Kidney (tissue), 22 donors: ENCODE measurements at places on chromosomes 2 and 18. TPM values are rescaled to one million over a fixed set of nuclear protein-coding genes. Genes with fewer than 3 reads are reported as not detected.

DNA sequence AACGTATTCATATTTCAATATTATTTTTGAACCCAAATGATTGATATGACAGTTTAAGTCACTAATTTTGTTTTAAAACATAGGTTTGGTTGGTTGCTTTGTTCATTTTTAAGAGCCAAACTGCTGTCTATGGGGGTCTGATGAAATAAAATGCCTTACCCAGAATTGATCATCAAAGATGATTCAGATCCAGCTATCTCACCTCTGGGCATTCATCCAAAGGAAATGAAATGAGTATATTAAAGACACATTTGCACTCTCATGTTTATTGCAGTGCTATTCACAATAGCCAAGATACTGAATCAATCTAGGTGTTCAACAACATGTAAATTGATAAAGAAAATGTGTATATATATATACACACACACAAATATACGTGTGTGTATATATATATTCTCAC is 326.9 kb upstream of the GULP1 start:
- DNase-seq = no peak

- no peak for DNase-seq
Observed at GRCh38 chr18:75757951-75758350, 330.4 kb upstream of the SMIM21 start.

DNA sequence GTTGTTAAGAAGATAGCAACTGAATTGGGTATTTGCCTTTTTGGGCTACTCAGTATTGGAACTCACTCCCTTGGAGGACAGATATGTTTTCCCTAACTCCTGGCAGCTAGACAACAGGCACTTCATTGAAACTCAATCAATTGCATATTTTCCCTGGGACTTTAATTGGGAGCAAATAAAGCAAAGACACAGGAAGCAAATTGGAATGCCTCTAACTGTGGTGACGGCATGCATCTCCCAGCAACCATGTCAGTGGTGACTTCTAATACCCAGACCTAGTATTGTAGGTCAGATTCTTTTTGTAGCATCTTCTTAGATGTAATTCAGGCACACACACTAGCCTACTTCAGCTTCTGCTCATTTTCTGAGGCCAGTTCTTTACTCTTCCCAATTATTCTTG is 164.2 kb upstream of the SETBP1 start:
- DNase-seq = no peak

DNA sequence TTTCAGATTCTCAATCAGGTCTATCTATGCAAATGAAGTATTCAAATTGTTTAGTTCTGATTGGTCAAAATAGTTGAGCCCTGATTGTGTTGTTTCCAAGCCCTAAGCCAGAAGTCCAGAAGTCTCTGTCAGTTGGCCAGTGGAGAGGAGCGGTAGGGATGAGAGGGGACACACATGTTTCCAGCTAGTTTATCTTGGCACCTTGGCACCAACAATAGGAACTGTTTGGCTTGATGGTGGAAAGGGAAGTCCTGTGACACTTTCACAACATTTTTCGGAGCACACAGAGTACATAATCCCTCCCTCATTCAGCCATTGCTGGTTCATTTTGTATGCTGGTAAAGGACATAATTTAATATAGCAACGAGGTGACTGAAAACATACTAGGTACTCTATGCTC is 1661.6 kb downstream of the SUCLG1 start:
- DNase-seq = no peak

The ATAD2B gene
- 28.7 TPM for total RNA-seq

The GEN1 gene
- total RNA-seq = 6.2 TPM

- no peak for DNase-seq
Observed at GRCh38 chr2:100195942-100196341, 53.6 kb upstream of the AFF3 start.

DNA sequence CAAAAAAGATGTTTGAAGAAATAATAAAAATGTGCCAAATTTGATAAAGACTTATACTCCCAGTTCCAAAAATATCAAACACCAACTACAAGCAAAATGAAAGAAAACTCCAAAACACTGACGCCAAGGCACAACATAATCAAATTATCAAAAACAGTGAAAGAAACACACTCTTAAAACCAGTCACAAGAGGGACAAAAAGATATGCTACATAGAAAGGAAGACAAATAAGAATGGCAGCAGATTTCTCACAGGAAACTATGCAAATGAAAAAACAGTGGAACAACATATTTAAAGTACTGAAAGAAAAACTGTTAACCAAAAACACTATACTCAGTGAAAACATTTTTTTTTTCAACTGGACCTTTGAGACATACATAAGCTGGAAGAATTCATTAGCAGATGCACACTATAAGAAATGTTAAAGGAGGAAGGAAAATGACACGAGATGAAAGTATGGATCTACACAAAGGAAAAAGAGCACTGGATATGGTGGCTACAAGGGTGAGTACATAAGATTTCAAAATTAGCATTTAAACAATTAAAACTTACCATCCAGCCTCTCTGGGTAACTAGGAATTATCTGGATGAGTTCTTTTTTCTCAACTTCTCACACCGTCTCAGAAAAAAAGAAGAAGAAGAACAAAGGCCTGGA is 94.0 kb upstream of the ACVR1C start:
- no peak for DNase-seq

GRCh38 chr2:120626566-120626965 is 109.1 kb upstream of the GLI2 start:
- no peak for DNase-seq

DNA sequence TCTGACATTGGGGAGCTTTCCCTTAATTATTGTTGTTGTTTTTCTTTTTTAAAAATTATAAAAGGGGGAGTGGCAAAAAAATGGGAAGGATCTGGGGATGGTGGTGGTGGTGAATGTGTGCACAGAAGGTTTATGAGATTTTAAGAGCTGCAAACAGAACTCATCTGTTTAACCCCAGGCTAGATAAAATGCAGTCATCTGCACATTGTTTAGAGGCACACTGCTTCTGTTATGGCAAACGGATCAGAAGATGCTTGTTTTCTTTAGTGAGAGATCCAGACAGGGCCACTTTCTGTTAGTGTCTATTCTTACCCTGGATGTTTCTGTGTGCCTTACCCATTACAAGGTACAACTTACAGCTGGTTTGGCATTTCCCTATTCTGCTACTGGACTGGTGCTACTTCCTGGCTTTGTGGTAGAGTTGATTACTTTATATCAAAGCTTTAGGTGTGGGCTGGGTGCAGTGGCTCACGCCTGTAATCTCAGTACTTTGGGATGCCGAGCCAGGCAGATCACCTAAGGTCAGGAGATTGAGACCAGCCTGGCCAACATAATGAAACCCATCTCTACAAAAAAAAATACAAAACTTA is 68.2 kb upstream of the NRP2 start:
- DNase-seq = no peak

The BMP10 gene
- total RNA-seq = not detected

DNA sequence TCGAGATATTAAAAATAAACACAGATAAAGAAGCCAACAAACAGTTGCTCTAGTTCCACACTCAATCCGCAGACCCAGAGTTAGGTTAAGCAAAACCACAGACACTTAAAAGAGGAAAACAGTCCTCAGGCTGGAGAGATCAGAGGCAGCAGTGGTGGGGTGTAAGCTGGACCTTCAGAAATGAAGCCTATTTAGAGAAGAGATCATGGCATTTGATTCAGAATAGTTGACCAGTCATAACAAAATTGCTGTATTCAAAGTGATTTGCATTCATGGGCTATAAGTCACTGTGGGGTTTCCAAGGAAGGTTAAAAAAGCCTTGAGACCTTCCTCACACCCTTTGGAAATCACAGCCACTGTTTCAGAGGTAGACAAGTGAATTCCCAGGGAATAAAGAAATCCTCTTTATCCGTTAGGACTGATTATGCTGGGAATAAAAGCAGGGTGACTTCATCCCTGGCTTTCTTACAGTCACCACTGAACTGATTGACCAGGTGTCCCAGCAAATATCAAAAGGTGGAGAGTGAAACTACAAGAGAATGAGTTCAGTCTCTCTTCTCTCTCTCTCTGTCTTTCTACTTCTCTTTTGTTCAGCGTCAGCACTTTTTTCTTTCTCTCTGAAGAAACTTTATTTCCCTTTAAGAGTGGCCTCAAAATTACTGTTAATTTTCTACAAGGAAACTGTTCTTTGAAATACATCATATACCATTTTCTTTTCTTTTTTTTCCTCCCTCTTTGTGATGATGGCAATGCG is 171.8 kb upstream of the PIK3C3 start:
- no peak for DNase-seq

DNA sequence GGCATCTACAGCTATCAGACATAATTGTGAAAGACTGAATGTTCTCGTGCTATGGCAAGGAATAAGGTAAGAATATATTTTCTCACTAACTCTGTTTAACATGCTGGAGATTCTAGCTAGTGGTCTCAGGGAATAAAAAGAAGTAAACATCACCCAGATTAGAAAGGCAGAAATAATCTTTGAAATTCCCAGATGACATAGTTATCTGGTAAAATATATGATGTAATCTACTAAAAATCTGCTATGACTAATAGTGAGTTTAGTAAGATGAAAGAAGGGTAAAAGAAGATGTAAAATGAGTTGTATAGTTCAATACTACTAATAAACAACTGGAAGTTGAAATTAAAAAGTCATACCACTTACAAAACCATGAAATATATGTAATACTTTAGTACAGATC is 134.2 kb downstream of the DSC3 start:
- no peak for DNase-seq
